Left lobe of liver (tissue), 2 donors: ENCODE measurements at places on chromosomes 16 and 17.

DNA sequence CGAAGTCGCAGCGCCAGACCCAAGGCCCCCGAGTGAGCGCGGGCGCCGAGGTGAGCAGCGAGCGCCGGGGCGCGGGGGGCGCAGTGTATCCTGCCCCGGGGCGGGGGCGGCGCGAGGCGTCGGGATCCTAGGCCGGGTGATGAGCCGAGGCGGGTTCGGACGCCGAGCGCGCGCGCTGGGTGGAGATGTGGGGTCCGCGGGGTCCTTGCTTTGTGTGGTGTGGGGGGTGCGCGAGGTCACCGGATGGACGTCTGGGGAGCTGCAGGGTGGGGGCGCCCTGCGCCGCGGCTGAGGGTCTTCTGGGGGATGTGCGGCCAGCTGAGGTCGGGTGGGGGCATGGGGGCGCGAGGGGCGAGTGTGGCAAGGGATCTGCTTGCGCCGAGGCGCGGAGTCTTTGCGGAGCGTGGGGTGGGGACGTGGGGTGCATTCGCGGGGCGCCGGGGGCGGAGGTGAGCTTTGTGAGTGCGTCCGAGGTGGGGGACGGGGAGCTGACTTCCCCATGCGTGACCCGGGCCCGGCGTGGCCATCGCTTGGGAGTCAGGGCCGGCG, 560 bp downstream of the RAI1 start:
- DNase-seq, result peak; percentile 60

GRCh38 chr17:30557916-30558685, 80.9 kb downstream of the GOSR1 start:
- DNase-seq, result no peak

DNA sequence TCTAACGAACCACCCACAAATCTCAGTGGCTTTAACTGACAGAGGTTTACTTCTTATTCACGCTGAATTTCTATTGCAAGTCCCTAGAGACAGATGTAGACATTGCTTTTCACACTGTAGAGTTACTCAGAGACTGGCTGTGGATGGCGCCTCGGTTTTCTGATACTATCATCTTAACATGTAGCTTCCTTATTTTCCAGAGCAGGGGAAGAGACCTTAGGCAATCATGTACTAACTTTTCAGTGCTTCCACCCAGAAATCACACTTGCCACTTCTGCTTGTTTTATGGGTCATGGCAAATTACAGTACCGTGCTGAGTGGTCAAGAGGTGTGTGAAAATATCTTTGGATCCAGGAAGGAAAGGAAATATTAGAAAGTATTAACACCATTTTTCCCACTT, 65.4 kb downstream of the MAF start:
- DNase-seq, result no peak

- no peak for DNase-seq
These were observed 149.7 kb downstream of the SNX29 start for GRCh38 chr16:12126091-12126806.

- DNase-seq, result no peak
These were observed 11.3 kb downstream of the DNAAF1 start for GRCh38 chr16:84156342-84156784.

DNA sequence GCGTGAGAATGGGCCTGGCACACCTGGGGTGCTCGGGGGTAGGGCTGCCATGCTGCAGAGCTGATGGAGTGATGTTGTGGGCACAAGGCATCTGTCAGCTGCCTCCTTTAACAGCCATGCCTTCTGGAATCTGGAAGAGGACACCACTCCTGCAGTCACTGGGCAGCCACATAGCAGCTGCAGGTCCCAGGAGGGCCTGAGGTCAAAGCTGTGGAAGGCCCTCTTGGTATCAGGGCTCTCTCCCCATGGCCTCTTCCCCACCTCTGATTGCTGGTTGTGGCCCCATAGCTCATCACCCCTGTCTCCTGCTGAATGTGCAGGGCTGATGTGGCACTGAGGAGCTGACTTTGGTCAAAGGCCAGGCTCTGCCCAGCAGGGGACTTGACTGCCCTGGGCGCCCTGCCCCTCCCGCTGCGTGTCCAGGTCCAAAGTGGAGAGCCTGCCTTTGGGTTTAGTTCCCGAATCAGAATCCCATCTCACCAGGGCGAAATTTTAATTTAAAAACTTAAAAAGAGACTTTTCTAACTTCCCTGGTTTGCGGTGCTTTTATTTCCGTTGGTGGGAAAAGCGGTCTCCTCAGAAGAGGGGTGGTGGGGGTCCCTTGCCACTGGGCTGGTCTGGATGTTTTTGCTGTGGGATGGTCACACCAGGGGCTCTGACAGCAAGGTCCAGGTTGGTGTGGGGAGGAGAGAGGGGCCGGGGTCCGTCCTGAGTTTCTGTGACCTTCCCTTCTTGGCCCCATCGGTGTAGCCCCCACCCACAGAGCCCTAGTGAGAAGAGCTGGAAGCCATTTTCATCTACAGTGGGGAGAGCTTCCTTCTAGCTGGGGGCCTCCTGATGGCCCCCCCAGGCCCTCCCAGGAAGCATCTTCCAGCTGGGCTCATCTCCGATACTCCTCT, 5.9 kb downstream of the UBALD2 start:
- DNase-seq, result peak; percentile 71

- no peak for DNase-seq
These were observed 103.6 kb downstream of the SDR42E1 start for GRCh38 chr16:81907681-81908080.

DNA sequence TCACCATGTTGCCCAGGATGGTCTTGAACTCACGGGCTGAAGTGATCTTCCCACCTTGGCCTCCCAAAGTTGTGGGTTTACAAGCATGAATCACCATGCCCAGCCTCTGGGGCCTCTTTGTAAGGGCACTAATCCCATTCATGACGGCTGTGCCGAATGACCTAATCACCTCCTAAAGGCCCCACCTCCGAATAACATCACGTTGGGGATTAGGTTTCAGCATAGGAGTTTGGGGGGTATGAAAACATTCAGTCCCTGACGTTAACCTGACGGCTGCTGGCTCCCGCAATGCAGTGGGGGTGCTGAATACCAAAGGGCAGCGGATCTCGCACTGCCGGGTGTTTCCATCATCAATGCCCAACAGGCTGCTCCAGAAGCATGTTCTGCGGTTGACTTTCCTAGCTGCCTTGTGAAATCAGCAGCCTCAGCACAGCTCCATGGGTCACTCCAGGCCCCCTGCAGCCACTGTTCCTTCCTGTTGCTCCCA, 120.8 kb upstream of the SEC14L1 start:
- no peak for DNase-seq

- no peak for DNase-seq
These were observed 152.2 kb upstream of the TBX2 start for GRCh38 chr17:61247439-61247838.

- DNase-seq, result no peak
These were observed 9.2 kb downstream of the CD300LG start for GRCh38 chr17:43856141-43856540.

GRCh38 chr17:79065105-79065670, 9.4 kb upstream of the ENGASE start:
- DNase-seq, result peak; percentile 48

GRCh38 chr17:79875511-79875910, 36.3 kb upstream of the CBX4 start:
- no peak for DNase-seq
